ENCODE measurements at places on chromosomes 16 and 17.

DNA sequence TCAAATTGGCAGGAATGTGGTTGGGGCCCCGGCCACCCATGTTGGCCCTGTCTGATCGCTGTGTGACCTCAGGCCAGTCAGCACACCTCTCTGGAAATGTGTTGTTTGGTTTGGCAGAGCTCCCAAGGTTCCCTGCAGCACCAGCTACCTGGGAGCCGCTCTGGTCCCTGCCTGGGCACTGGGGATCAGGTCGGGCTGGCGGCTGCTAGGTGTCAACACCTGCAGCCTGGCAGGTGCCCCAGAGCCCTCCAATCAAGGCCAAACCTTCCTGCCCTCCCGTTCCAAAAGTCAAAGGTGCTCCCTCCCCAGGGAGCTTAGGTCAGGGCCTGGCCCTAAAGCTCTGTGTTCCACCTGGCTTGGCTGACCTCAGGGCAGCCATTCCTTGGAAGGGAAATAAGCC is 55.9 kb downstream of the ZDHHC7 start:
- no peak for DNase-seq

DNA sequence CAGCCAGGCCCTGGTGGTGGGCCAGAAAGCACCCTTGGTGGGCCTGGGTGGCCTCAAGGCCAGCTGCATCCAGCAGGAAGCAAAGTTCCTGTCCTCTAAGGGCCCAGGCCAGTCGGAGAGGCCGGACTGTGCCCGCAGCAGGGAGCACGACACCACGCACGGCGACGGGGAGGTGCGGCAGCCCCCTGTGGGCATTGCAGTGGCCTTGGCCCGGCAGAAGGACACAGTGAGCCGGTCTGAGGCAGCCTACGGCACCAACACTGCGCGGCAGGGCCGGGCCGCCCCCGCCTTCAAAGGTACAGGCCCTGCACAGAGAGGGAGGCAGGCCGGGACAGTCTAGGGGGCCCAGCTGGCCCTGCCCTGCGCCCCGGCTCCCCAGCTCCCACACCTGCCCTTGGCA is 48.0 kb downstream of the BAHCC1 start:
- DNase-seq, result no peak

DNA sequence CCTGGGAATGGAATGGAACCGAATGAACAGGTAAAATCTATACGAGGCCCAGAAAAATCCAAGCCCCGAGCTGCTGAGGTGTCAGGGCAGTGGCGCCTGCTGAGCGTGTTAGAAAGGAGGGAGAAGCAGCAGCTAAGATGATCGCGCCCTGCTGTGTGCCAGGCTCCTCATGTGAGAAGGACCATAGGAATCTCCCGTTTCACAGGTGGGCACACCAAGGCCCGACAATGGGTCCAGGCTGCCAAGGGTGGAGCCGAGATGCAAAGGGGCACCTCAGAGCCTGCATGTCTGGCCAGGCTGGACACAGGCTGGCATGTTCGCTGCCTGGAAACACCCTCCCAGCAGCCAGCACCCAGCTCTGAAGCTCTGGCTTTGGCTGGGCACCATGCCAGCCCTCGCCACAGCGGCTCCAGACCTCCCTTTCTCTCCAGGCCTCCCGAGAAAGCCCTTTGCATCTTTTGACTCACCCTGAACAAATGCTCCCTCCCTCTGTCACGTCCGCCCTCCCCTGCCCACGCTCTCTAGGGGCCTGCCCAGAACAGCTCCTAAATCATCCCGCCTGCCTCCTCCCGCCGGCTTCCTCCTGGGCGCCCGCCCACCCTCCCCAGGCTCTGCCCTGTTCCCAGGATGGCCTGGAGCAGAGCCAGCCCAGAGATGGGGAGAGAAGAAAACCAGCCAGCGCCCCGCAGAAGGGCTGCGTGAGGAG is 217.8 kb upstream of the GSE1 start:
- DNase-seq, result no peak

DNA sequence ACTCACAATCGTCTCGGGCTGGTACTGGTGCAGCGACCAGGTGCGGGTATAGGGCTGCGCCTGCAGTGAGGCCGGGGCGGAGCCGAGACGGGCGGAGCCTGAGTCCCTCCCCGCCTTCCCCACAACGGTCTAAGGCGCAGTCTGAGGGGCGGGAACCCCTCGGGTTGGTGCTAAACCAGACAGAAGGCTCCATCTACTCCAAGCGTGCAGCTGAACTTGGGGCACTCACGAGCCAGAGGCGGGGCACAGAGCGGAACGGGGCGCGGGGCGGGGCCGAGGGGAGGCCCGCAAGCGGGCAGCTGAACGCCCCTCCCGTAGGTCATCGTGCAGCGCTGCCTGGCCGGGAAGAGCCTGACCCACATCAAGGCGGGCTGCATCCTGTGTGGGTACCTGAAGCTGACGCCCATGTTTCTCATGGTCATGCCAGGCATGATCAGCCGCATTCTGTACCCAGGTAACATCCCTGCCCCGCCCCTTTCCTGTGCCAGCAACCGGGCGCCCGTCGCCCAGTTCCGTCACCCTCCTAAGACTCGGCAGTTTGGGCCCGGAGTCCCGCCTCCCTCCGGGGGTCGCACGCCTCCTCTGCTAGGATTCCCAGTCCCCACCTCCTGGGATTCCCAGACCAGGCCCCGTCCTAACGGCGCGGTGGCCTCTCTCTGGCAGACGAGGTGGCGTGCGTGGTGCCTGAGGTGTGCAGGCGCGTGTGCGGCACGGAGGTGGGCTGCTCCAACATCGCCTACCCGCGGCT is 5.0 kb downstream of the SLC5A2 start:
- DNase-seq, result no peak

- DNase-seq, result peak; percentile 75
Measured at GRCh38 chr17:7833795-7834541, at the start of gene KDM6B. TSS of gene KDM6B (plus strand) at chr17:7834217. CDS start at chr17:7845555, 11,338 bp downstream.

GRCh38 chr17:8894673-8895578 is 27.5 kb upstream of the PIK3R6 start:
- DNase-seq, result no peak

DNA sequence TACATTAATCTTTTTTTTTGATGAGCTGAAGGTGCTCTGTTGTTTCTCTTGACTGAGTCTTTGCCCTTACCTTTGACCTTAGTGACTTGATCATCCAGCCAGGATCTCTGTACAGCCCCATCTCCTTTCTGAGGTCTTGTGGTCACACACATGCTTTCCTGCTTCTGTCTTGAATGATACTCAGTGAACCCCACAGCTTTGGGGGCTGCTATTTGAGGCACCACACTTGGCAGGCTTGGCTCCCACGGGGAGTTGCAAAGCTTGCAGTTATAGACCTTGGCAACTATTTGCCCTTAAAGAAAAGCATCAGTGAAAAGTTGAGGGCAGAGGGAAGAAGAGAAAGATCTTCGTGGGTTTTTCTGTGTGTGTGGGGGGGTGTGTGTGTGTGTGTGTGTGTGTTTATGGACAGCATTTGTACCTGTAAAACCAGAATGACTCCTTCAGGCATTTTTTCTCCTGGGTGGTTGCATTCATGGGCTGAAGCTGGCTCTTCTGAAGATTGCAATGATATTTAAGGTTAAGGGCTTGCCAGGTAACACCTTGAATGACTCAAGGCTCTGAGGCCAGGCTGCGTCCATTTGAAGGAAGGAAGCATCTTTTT is 101.6 kb downstream of the MSI2 start:
- no peak for DNase-seq
